CD4-positive, CD25-positive, alpha-beta regulatory T cell (primary cell): ENCODE measurements at places on chromosomes 16 and 17. TPM values are rescaled to one million over a fixed set of nuclear protein-coding genes. Genes with fewer than 3 reads are reported as not detected.

DNA sequence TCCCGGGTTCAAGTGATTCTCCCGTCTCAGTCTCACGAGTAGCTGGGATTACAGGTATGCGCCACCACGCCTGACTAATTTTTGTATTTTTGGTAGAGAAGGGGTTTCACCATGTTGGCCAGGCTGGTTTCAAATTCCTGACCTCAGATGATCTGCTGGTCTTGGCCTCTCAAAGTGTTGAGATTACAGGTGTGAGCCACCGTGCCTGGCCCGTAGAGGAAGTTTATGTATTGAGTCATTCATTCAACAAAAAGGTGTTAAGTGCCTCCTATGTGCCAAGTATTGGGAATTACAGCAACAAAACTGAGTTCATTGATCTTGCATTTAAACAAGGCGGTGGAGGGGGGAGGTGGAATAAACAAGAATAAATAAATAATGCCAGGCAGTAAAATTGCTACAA lies 10.2 kb upstream of the CNOT1 start:
- H3K27me3 ChIP-seq, result no peaks in the 10 kb centered on the region
- no peak for DNase-seq
- no peak overlapping the region for H3K4me3 ChIP-seq
- no peak overlapping the region for H3K27ac ChIP-seq
- no peaks in the 10 kb centered on the region for H3K36me3 ChIP-seq

- no peak overlapping the region for H3K27ac ChIP-seq
- no peak for DNase-seq
- no peaks in the 10 kb centered on the region for H3K27me3 ChIP-seq
- no peaks in the 10 kb centered on the region for H3K4me1 ChIP-seq
These were observed 17.3 kb downstream of the MAP2K6 start for GRCh38 chr17:69431835-69432234.

GRCh38 chr17:65472666-65473309 lies 88.7 kb downstream of the AXIN2 start:
- DNase-seq, result no peak
- peaks cover 8% of the 10 kb centered on the region for H3K27me3 ChIP-seq
- H3K27ac ChIP-seq, result no peak overlapping the region

DNA sequence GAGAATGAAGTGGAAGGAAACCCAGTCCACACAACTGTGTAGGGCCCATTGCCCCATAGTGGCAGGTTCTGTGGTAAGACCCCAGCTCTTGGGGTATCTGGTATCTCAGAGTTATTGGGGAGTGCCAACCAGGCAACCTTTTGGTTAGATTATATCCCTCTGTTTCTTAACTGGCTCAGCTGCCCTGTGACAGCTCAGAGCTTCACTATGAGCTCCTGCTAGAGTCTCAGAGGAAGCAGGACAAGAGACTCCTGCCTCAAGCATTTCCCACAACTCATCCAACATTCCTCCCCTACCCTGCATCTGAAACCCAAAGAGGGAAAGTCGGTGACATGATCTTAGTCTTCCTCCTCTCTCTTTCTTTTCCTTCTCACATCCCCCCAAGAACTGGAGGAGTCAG lies 292.3 kb downstream of the SHISA9 start:
- H3K27ac ChIP-seq, result no peak overlapping the region
- DNase-seq, result no peak
- no peaks in the 10 kb centered on the region for H3K36me3 ChIP-seq
- H3K27me3 ChIP-seq, result no peaks in the 10 kb centered on the region
- H3K4me3 ChIP-seq, result no peak overlapping the region
- H3K4me1 ChIP-seq, result no peaks in the 10 kb centered on the region

DNA sequence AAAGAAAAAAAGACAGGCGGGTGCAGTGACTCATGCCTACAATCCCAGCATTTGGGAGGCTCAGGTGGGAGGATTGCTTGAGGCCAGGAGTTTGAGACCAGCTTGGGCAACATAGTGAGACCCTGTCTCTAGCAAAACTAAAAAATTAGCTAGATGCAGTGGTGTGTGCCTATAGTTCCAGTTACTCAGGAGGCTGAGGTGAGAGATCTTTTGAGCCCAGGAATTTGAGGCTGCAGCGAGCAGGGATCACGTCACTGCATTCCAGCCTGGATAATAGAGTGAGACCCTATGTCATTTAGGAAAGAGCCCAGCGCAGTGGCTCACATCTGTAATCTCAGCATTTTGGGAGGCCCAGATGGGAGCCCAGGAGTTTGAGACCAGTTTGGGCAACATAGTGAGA lies 126.6 kb downstream of the CMIP start:
- no peaks in the 10 kb centered on the region for H3K4me1 ChIP-seq
- H3K27ac ChIP-seq, result no peak overlapping the region
- no peak for DNase-seq
- no peaks in the 10 kb centered on the region for H3K27me3 ChIP-seq

GRCh38 chr17:57578608-57579225 lies 166.4 kb downstream of the CCDC182 start:
- no peak overlapping the region for H3K27ac ChIP-seq
- H3K4me3 ChIP-seq, result no peak overlapping the region
- no peak for DNase-seq
- no peaks in the 10 kb centered on the region for H3K27me3 ChIP-seq

- H3K36me3 ChIP-seq, result peaks cover 91% of the 10 kb centered on the region
- H3K4me1 ChIP-seq, result no peaks in the 10 kb centered on the region
- H3K27ac ChIP-seq, result no peak overlapping the region
- no peak for DNase-seq
- H3K4me3 ChIP-seq, result no peak overlapping the region
These were observed 32.5 kb downstream of the MARF1 start for GRCh38 chr16:15610369-15610871.

- H3K4me3 ChIP-seq, result no peak overlapping the region
- peaks cover 7% of the 10 kb centered on the region for H3K27me3 ChIP-seq
- no peak for DNase-seq
- no peaks in the 10 kb centered on the region for H3K36me3 ChIP-seq
- H3K27ac ChIP-seq, result no peak overlapping the region
These were observed 21.1 kb downstream of the EIF4A3 start for GRCh38 chr17:80125656-80126448.

DNA sequence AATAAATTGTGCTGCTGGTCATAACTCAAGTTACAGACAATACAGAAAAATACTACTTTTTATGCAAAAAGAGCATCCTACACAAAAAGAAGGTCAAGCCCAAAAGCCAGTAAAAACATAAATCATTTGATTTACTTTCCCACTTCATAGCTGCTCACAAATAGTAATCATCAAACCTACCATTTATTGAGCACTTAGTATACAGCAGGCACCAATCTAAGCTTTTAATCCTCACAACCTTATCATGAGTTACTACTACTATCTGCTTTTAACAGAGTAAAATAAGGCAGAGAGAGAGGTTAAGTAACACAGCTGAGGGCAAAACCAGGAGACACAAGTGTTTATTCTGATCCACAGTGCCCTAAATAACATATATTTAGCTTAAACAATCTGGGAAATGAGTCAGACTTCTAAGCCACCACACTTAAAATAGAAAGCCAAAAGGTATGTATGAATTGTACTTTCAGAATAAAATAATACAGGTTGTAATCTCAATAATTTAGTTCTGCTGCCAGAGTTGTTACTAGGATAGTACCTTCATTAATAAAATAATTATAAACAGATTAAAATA lies 1.7 kb upstream of the AARS1 start:
- no peak overlapping the region for H3K27ac ChIP-seq
- no peak for DNase-seq
- H3K4me1 ChIP-seq, result peaks cover 17% of the 10 kb centered on the region

GRCh38 chr17:9294661-9295210 lies 273.4 kb downstream of the NTN1 start:
- no peaks in the 10 kb centered on the region for H3K36me3 ChIP-seq
- H3K4me3 ChIP-seq, result no peak overlapping the region
- H3K4me1 ChIP-seq, result peaks cover 4% of the 10 kb centered on the region
- no peak overlapping the region for H3K27ac ChIP-seq

DNA sequence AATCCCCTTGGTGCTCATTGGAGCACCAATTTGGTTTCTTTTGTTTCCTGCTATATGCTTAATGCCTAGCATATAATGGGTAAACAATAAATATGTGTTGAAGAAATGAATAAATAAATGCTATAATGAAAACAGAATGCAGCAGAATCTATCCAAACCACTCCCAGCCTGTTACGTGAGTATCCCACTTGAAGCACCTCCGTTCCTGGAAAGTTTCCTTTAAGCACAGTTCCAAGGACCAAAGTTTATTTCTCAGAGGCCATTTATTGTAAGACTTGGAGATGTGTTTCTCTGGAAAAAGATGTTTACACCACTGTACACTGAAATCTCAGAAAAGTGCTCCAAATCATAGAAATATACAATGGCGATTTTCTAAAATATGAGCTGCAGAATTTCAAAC lies 187.0 kb downstream of the SOX9 start:
- no peaks in the 10 kb centered on the region for H3K36me3 ChIP-seq
- no peaks in the 10 kb centered on the region for H3K27me3 ChIP-seq
- no peak overlapping the region for H3K4me3 ChIP-seq
- no peaks in the 10 kb centered on the region for H3K4me1 ChIP-seq
- DNase-seq, result no peak

- no peaks in the 10 kb centered on the region for H3K4me1 ChIP-seq
- H3K36me3 ChIP-seq, result no peaks in the 10 kb centered on the region
- no peaks in the 10 kb centered on the region for H3K27me3 ChIP-seq
- H3K4me3 ChIP-seq, result no peak overlapping the region
- no peak overlapping the region for H3K27ac ChIP-seq
These were observed 22.9 kb downstream of the RDM1 start for GRCh38 chr17:35907691-35908090.

GRCh38 chr17:63587770-63588169 lies 12.9 kb upstream of the TACO1 start:
- H3K27ac ChIP-seq, result no peak overlapping the region
- H3K4me3 ChIP-seq, result no peak overlapping the region
- peaks cover 7% of the 10 kb centered on the region for H3K4me1 ChIP-seq
- H3K36me3 ChIP-seq, result peaks cover 74% of the 10 kb centered on the region
- H3K27me3 ChIP-seq, result no peaks in the 10 kb centered on the region
- no peak for DNase-seq

- peak overlapping the region; percentile 68 for H3K27ac ChIP-seq
- H3K27me3 ChIP-seq, result no peaks in the 10 kb centered on the region
- H3K4me3 ChIP-seq, result peak overlapping the region; percentile 82
- DNase-seq, result peak; percentile 82
- H3K36me3 ChIP-seq, result no peaks in the 10 kb centered on the region
These were observed 63.5 kb upstream of the PLCG2 start for GRCh38 chr16:81715358-81716196.

DNA sequence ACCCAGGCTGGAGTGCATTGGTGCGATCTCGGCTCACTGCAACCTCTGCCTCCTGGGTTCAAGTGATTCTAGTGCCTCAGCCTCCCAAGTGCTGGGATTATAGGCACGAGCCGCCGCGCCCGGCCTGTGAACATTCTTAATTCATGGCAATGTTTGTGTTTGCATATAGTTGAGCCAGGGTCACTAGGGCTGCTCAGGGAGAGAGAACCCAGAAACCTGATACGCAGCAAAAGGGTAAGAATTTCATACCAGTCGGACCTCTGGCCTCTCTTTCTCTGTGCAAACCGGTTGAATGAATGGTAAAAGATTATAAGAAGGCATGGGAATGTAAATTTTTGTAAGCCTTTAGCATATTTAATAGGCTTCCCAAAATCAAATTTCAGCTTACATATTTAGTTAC lies 6.9 kb upstream of the TMEM98 start:
- peaks cover 3% of the 10 kb centered on the region for H3K27me3 ChIP-seq
- H3K4me1 ChIP-seq, result no peaks in the 10 kb centered on the region
- H3K27ac ChIP-seq, result no peak overlapping the region
- H3K36me3 ChIP-seq, result no peaks in the 10 kb centered on the region
- no peak overlapping the region for H3K4me3 ChIP-seq

- no peaks in the 10 kb centered on the region for H3K4me1 ChIP-seq
- DNase-seq, result no peak
- H3K4me3 ChIP-seq, result no peak overlapping the region
- no peaks in the 10 kb centered on the region for H3K36me3 ChIP-seq
- H3K27me3 ChIP-seq, result no peaks in the 10 kb centered on the region
- H3K27ac ChIP-seq, result no peak overlapping the region
These were observed 27.5 kb downstream of the TVP23A start for GRCh38 chr16:10791048-10791447.

- no peak for DNase-seq
- H3K4me1 ChIP-seq, result peaks cover 19% of the 10 kb centered on the region
- H3K27me3 ChIP-seq, result no peaks in the 10 kb centered on the region
- peak overlapping the region; percentile 88 for H3K27ac ChIP-seq
These were observed 559 bp downstream of the MVD start for GRCh38 chr16:88662222-88662842.

- H3K4me3 ChIP-seq, result no peak overlapping the region
- no peak overlapping the region for H3K27ac ChIP-seq
- no peaks in the 10 kb centered on the region for H3K36me3 ChIP-seq
These were observed 218.0 kb downstream of the NTN1 start for GRCh38 chr17:9239246-9239792.

DNA sequence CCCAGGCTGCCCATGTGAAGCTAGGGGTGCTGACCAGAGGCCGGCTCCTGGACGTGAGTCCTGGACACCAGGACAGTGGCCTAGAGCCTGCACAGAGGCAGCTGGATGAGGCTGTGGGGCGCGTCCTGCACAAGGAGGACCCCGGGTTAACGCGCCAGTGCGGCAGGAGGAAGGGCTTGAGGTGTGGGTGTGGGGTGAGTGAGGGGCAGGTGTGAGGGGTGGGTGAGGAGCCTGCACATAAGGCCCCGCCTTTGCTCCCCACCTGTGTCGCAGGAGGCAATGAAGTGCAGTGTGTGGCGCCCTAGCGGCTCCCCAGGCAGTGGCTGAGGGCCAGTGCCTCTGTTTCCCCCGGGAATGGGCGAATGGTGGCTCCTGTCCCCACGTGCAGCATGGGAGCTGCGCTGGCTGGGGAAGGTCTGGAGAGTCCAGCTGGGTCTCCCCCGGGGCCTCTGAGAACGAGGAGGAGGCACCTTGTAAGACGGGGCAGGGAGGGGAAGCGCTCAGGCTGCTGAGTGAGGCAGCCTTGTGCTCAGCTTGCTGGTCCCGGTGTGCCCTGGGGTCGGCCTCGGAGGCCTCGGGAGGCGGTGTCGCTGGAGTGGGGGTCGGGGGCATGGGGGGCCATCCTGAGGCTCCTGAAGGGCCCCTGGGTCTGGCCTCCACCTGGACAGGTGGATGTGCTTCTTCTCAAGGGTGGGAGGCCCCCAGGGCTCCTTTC lies 3.2 kb downstream of the CD7 start:
- peaks cover 36% of the 10 kb centered on the region for H3K4me1 ChIP-seq
- H3K27me3 ChIP-seq, result no peaks in the 10 kb centered on the region
- no peaks in the 10 kb centered on the region for H3K36me3 ChIP-seq
- DNase-seq, result no peak

CLEC18C gene
- total RNA-seq, result 0.59 TPM

ZP2 gene
- not detected for total RNA-seq

FADS6 gene
- not detected for total RNA-seq

ESRP2 gene
- total RNA-seq, result not detected

RECQL5 gene
- total RNA-seq, result 25.5 TPM
